ELF-1 (cell line): ENCODE measurements at places on chromosomes 7 and 10.

DNA sequence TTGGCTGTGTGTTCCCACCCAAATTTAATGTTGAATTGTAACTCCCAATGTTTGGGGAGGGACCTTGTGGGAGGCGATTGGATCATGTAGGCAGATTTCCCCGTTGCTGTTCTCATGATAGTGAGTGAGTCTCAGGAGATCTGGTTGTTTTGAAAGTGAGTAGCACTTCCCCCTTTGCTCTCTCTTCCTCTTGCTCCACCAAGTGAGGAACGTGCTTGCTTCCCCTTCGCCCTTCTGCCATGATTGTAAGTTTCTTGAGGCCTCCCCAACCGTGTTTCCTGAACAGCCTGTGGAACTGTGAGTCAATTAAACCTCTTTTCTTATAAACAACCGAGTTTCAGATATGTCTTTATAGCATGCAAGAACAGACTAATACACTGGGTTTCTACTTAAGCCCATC is 176.3 kb downstream of the CDK14 start:
- no peak for DNase-seq

DNA sequence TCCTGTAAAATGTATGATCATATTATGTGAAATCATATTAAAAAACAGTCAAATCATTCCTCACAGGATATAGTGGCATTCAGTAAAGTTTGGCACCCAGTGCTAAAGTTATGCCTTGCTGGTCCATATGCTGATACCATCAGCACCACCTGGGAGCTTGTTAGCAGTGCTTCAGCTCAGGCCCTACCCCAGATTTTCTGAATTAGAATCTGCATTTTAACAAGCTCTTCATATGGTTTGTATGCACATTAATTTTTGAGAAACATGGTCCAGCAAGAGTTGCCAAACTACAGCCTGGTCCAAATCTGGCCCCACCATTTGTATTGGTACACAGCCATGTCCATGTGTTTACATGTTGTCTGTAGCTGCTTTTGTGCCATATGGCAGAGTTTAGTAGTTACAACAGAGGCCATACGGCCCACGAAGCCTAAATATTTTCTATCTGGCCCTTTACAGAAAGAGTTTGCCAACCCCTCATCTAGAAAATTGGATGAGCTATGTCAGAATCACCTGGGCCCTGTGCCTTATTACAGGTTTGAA is 30.1 kb downstream of the RAB18 start:
- DNase-seq = no peak

GRCh38 chr10:82071231-82071630 is 196.2 kb downstream of the NRG3 start:
- no peak for DNase-seq

GRCh38 chr10:7550013-7550412 is 116.8 kb downstream of the ITIH5 start:
- DNase-seq = no peak

DNA sequence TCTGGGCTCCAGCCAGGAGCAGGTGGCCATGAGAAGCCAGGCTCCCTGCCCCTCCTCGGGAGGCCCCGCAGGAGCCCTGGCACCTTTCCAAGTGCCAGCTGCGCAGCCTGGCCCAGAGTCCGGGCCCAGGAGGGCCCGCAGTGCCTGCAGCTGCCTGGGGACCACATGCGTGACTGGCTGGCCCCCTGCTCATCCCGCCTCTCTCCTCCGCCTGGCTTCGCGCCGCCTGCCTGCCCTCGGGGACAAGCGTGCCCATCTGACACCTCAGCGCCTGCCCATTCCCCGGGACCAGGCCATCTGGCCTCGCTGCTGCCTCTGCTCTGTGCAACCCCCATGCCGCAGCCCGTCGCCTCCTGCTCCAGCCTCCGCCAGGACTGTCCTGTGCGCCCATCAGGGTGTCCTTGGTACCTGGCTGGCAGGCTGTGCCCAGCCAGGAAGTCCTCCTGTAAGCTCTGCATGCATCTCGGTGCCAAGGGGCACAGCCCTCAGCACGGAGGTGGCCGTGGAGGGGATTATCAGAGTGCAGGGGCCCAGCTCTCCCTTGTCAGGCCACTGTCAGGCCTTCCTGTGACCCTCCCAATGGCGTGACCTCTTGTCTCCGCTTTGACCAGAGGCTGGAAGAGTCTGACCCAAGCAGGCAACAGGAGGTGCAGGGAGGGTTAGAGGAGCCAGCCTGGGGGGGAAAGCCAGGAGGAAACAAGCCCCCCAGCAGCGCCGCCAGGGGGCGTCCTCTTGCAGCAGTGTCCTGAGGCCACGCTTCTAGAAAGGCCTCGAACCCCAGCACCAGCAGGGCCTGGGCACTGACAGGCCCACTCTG is 50.5 kb downstream of the TMEM209 start:
- peak; percentile 70 for DNase-seq

DNA sequence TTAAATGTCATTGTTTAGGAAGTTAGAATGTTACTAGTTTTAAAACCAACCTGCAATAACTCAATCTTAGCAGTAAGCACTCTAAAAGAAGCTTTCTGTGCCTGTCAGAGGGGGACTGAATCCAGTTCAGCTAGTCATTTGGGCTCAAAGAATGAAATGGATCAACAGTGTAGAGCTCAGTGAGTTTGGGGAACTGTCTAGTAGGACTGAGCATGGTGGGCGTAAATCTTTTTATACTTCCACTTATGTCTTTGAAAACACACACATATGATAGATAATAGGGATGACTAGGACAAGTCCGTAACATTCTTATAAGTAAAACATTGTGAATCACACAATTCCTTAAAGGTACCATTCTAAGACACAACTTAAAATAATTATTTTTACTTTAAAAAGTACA is 11.5 kb downstream of the GSAP start:
- DNase-seq = no peak

GRCh38 chr7:17985473-17986239 is 42.0 kb downstream of the PRPS1L1 start:
- DNase-seq = no peak

- DNase-seq = peak; percentile 40
These were observed 12.5 kb upstream of the HERPUD2 start for GRCh38 chr7:35707422-35707821.

DNA sequence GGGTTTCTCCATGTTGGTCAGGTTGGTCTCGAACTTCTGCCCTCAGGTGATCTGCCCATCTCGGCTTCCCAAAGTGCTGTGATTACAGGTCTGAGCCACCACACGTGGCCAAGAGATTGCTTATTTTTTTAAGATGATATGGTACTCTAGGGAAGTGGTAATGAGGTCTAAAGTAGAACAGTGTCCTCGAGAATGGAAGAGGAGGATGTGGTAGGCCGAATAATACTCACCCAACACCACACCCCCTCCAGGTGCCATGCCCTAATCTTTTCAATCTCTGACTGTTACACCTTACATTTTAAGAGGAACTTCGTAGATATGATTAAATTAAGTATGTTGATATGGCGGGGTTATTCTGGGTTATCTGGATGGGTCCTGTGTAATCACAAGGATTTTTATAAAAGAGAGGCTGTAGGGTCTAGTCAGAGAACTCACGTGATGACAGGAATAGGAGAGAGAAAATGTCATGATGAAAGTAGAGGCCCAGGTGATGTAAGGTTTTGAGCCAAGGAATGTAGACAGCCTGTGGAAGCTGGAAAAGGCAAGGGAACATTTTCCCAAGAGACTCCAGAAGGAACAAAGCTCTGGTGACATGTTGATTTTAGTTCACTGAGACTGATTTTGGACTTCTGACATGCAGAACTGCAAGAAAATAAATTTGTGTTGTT is 29.5 kb downstream of the CDK13 start:
- no peak for DNase-seq

DNA sequence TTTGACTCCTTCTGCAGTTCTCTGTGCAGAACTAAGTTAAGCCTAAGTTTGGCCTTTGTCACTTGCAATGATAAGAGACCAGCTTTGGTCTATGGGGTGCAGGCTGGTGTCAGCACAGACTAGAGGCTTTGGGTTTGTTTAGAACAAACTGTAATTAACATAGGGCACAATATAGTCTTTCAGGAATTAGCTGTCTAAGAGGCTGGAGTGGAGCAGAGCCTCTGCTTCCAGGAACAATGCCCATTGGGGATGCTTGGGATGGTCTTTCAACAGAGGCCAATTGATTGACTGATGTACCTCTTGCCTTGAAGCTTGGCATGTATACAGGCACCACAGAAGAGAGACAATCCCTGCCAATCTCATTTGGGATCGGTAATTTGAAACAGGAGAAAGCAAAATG is 4.7 kb downstream of the SUFU start:
- DNase-seq = no peak

DNA sequence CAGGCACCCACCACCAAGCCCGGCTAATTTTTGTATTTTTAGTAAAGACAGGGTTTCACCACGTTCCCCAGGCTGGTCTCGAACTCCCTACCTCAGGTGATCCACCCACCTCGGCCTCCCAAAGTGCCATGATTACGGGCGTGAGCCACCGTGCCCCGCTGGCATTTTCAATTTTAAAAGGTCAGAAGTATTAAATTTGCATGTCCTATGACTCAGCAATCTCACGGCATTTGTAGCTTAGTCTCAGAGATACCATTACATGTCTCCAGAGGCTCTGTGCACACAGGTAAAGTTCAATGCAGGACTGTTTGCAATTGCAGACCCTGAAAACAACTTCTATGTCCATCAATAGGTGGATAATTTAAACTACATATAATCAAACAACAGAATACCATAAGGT is 99.2 kb downstream of the DLG5 start:
- DNase-seq = no peak

- peak; percentile 77 for DNase-seq
These were observed at the start of gene ZNF800 for GRCh38 chr7:127392566-127393367. Gene ZNF800 (minus strand): TSS chr7:127392708. CDS start chr7:127391557, 1,151 bp downstream.

DNA sequence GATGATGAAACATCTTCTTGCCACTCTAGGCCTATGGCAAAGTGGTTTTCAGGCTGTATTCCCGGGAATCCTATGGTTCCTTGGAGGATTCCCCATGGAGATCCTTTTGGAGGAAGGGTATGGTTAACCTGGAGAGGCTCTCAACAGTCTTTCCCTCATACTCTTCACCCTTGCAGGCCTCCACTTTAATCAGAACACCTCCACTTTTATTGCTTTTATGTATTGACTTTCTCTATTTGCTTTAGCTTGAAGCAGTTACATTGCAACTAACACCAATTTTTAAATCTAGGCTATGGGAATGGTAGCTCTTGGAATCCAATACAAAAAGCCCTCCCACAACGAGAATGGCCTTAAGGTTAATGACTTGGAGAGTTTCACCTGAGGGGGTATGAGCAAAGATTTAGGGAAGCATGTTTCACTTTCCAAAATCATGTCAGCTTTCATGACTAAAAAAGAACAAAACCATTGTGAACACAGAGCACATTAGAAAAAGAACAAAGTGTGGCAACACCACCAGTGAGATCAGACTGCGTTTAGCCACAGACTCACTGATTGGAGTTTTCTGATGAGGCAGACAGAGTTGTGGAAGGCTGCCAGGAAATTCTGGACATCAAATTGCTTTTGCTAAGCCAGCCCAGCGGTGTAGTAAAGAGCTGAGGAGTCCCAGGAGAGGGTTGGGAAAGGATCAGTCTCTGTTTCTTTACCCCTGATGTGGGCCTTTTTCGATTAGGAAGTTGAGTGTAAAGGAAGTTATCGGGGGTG is 130.4 kb upstream of the BMPER start:
- DNase-seq = no peak

DNA sequence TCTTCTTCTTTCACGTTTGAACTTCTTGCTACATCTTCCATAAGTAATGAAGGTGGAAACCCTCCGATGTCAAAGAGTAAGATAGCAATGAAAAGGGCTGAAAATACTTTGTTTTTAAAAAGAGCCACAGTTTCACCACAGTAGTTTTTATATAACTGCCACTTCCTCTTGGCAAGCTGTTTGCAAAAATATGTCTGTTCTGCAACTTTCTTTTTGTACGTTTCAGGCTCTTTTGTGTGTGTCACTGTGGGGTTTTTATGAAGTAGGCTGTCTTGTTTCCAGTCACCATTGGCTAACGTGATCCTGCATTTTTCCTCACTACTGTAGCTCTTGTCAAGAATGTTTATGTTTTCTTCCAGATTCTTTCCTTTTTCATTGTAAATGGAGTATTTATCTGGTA is 55.6 kb downstream of the SLC16A9 start:
- DNase-seq = no peak

DNA sequence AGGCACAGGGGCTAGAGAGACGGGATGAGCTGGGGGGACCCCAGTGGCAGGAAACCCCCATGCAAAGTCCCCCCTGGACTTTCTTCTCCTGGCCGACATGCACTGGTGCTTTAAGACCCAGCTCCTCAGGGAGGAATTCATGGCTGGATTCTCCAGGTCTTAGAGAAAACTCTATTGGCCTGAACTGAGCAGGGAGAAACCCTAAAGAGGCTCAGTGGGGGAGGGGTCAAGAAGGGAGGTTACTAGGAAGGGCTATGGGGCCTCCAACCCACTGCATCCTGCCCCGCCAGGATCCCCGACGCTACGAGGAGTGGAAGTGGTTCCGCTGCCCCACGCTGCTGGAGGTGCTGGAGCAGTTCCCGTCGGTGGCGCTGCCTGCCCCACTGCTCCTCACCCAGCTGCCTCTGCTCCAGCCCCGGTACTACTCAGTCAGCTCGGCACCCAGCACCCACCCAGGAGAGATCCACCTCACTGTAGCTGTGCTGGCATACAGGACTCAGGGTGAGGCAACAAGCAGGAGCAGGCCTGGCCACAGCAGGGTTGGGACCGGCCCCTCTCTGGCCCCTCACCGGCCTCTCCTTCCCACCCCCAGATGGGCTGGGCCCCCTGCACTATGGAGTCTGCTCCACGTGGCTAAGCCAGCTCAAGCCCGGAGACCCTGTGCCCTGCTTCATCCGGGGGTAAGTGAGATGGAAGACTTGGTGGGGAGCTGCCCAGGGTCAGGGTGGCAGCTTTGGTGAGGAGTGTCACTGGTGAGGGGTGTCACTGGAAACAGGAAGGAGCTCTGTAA is 13.8 kb downstream of the ATG9B start:
- peak; percentile 77 for DNase-seq

GRCh38 chr7:96903906-96904305 is 101.4 kb upstream of the DLX6 start:
- DNase-seq = no peak

DNA sequence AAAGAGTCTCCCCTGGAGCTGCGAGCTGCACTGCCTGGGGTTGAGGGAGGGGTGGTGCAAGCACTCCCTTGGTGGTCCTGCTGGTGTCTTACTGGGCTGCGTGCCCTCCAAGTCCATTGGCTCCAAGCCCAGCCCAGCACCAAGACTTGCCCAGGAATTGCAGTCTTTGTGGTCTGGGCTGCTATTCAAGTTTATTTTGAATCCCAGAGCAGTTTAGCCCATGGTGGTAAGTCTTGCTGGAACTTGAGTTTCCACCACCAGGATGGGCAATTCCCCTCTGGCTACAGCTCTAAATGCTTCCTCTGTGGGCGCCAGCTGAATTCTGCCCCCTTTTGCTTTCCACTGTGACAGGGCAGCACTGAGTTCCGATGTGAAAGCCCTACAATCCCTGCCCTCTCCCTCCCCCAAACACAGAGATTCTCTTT is 25.1 kb downstream of the GALNT11 start:
- no peak for DNase-seq

GRCh38 chr7:127935847-127936376 is 95.3 kb downstream of the LRRC4 start:
- DNase-seq = no peak
